ENCODE measurements at places on chromosomes 2 and 18.

GRCh38 chr2:30601375-30601774 is 154.3 kb downstream of the LCLAT1 start:
- DNase-seq: no peak

- DNase-seq: no peak
These were observed 16.2 kb downstream of the EML4 start for GRCh38 chr2:42185220-42185921.

DNA sequence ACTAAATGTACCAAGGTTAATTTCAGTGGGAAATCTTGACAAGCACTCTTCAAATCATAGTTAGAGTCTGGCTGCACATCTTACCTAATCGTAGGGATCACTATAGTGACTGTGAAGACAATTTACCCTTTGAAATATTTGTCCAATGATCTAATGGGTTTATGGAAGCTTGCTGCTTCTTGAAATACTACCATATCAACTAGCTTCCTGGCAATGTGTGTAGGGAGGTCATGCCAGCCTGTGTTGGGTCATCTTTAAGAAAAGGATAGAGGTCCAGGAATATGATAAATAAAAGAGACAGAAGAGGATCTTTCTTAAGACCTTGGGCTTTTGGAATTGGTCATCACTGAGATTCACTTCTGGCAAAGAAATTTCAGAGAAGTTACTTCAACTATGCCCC is 84.4 kb downstream of the POLE4 start:
- DNase-seq: no peak

DNA sequence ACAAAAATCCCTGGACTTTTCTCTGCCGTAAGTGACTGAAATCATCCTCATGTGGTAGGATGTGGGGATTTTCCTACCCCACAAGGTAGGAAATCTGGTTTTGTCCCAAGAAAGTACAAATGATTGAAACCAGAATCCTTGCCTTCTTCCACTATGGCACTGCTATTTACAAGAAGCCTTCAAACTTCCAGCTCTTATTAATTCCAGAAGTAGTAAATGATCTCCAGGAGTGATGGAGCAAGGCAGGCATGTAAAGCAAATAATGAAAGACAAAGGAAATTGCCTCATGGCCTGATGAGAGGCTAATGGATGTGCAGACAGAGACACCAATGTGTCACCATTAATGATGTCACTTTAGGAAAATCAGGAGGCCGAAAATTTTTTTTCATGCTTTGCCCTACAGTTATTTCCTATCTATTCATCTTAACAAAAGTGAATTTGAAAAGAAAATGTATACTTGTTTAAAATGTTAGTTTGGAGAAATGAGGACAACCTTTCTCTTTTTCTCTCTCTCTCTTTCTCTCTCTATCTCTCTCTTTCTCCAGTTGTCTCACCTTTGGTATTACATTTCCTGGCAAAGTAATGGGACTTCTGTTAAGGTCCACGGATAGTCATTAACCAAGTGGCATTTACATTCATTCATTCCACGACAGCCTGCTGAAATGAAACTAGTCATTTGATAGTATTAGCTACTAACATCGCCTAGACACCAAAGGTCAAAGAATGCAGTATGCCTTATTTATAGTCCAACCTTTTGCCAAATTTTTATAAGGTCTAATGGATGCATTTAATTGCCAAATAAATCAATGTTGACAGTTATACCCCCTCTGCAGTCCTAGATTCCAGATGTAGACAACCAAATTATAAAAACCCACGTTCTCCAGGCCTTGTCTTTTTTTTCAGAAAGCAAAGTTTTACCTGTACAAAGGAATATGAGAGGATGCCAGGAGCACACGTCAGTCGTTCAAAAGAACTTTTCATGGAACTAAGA is 5.0 kb upstream of the EVA1A start:
- no peak for DNase-seq

DNA sequence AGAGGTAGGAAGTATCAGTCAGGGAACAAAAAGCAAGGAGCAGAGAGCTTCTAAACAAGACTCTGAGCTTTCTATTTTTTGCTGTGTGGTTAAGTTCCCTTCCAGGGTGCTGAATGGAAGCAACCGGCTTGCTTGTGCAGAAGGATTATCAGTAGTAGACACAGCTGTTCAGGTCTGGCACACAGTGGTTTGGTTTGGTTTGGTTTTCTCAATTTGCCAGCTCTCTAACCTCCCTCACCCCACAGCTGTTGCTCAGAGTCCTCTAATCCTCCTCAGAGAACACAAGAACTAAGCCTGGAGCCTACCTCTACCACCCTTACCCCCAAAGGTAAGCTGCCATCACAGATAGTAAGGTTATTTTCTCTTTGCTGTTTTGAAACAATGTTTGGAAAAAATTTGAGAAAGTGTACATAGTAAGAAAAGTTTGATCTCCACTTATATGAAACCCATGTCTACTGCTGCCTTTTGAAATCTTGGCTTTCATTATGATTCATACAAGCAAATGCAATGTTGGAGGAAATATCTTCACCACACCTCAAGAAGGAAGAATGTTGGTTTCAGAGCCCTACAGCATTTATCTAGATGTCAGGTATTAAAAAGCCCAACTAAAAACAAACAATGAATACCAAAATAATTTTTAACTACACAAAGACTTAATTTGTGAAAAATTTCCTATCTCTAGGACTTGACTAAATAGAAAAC is 255.3 kb downstream of the NR4A2 start:
- DNase-seq: no peak

DNA sequence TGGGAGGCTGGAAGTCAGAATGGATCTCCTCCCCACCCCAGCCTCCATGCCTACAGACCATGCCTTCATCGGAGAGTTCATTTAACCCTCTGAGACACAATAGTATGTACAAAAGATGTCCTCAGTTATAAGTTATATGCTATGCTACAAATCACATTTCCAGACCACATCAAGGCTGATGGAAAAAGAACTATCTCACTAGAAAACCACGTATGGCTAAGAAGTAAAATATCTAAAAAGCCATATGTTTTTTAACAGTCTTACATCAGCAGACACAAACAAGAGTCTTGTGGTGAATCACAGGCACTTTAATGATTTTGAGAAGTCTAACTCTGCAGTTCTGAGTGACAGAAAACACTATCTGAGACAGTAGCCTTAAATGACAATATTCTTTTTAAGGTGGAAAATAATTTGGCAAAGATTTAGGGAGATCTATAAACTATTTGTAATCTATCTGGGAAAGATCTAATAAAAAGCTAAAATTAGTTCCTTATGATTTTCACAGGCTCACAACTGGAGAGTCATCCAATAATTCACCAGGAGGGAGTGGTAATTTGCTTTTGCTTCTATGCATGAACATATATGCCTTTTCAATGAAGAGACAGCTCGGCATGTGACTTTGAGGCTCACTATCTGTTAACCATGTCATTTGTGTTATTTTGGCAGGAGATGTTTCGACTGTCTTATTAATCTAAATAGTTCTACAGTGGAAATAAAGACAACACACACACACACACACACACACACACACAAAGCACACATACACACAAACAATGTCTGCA is 197.5 kb downstream of the IRS1 start:
- DNase-seq: no peak

DNA sequence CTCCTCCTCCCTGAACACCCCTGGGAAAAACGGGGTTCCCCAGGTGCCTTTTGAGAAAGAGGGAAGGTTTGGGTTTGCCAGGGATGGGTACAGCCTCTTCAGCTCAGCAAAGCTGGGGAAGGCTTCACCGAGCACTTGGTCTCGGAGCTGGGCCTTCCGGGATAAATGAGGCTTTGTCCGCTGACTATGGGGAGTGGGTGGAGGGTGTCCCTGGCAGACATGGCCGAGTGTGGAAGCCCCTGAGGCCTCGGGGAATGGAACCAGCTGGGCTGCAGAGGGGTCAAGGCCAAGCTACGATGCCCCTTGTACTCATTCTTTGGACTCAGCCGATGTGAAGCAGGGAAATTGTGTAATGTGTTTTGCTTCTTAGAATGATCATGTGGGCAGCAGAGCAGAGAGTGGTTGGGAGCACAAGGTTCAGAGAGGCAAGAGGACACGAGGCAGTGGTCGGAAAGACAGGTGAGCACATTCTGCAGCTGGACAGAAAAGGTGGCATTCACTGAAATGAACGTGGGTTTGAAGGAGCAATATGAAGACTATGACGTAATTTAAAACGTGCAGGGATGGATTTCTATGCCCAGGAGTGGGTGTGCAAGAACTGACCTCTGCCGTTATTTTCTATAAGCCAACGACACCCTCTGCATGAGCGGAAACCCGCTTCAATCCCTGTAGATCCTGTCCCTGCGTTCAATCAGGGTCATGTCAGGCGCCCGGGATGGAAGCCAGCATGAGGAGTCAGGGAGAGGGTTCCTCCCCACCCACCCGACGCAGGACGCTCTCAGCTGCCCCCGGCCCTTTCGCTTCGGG is 142.6 kb downstream of the PXDN start:
- no peak for DNase-seq

DNA sequence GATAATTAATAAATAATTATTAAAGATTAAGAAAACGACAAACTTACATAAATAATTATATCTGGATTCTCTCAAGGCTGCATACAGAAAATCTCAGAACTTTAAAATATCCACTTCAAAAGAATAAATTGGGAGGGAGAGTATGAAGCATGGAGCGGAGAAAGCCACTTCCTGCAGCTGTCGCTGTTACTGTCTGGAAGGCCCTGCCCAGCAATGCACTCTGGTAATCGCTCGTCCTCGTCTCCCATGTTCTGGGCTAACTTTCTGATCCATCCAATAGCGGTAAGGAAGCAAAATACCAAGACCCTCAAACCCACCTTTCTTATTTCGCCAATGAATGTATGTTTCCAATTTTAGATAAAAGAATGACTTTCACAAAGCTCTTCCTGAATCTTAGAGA is 26.7 kb downstream of the CYRIA start:
- DNase-seq: no peak

DNA sequence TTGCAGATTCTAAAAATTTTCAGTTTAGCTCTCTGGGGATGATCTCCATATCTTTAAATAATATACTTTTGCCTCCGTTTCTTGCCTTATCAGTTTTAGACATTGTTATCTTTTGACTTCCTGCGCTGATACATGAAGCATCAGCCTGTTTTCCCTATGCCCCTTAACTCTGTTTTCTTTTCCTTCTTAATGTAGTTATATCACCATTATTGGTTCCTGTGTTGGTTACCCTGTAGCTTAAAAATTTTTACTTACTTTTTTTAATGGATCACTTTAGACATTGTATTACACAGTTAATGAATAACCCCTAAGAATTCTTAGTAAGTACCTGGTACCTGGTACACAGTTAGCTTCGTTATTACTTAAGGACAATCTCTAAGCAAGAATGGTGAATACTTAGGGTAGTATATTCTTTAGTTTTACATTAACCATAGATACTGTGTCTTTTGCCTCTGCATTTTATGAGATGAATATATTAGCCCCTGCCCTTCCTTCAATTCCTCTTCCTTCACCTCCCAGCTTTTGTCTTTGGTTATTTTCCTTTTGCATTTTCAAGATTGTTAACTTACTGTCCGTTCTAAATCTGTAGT is 40.9 kb downstream of the BABAM2 start:
- no peak for DNase-seq

- DNase-seq: no peak
These were observed 12.7 kb upstream of the KCNJ13 start for GRCh38 chr2:232789082-232789481.

GRCh38 chr2:32905270-32905669 is 41.5 kb upstream of the LTBP1 start:
- DNase-seq: no peak

DNA sequence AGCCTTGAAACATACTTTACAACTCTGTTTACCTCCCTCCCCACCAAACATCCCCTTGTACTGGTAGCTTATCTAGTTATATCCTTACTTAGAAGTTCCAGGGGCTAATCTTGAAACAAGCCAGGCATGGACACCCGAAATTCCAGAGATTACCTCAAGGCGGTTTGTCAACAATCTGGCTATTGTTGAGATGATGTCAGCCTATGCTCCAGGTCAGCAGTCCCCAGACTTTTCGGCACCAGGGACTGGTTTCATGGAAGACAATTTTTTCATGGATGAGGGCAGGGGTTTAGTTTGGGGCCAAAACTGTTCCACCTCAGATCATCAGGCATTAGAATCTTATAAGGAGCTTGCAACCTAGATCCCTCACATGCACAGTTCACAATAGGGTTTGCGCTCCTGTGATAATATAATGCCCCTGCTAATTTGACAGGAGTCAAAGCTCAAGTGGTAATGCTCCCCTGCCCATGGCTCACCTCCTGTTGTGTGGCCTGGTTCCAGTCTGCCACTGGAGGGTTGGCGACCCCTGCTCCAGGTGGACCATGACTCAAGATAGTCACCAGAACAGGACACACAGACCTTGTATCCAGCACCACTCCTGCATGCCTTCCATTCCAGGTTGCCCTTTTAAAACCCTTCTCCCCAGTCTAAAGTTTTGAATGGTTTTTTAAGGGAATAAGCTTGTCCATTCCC is 171.2 kb downstream of the SPAG16 start:
- no peak for DNase-seq

DNA sequence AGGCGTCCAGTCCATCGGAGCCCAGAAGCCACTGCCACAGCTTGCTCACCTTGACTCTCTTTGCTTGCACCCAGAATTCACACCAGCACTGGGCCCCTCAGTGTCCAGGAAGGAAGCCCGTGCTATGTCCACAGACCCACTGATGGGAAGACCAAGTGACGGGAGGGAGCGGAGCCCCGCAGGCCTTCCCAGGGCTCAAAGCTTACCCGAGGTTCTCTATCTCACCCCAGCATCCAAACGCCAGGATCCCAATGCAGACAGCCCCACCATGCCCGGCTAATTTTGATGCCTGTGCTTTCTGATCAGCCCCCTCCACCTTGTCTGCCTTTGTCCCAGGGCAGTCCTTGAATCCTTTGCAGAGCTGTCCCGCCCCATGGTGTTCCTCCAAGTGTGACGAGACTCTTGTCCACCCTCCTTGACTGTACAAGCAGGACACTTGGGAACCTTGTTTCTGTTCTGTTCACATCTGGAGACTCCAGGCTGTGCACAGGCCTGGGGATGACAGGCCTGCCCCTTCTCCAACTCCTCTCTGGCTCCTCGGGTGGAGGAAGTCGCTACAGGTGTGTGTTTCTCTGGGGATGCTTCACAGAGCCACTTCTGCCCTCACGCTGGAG is 12.0 kb downstream of the NPPC start:
- no peak for DNase-seq

DNA sequence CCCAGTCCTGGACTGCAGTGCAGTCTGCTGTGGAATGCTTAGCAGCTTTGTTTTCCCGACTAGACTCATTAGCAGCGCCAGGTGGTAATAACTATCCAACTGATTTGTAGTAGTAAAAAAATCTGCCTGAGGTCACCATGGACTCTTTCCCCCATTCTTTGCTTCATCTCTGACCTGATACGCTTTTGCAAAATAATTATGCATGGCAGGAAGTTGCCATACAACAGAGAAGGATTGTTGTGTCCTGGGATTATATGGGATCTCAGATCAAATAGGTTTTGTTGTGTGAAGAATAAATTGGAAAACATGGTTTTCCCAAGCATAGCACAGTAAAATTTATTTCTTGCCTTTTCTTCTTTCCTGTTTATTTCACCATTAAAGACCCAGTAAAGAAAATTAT is 72.4 kb upstream of the ATP5MC3 start:
- DNase-seq: no peak

DNA sequence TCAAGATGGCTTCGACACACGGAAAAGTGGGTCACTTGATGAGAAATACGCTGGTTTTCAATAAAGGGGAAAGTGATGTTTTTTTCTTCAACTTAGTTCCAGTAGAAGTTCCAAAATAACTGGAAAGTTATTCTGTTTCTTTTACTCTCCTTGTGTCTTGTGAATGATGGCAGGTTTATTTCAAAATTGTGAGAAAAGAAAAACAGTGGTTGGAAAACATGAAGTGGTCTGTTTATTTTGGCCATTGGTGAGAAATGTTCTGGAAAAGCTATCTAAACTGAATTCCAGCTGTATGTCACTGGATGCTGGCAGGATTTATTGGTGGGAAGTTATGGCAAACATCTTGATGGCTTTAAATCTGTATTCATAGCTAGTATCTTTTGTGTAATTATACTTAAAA is 484.1 kb downstream of the DCC start:
- no peak for DNase-seq
